ENCODE measurements at places on chromosomes 4 and X.

DNA sequence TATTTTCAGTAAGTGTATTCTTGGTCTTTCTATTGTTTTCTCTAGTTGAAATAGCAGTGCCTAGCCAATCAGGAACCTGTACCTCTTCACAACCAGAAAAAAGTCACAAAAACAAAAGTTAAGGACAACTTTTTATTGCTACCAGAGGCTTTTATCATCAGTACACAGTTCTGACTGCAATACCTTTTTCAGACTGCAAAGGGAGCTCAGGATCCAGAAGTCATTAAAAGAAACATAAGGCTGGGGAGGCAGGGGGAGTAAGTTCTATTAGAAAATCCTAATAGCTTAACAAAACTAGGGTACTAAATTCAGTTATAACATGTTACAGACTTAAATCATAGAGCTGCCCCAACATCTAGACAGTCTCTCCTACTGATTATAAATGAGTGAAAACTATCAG, 28.8 kb downstream of the CCNI start:
- DNase-seq = no peak

- no peak for DNase-seq
These were observed 62.8 kb downstream of the SMIM20 start for GRCh38 chr4:25976780-25977179.

DNA sequence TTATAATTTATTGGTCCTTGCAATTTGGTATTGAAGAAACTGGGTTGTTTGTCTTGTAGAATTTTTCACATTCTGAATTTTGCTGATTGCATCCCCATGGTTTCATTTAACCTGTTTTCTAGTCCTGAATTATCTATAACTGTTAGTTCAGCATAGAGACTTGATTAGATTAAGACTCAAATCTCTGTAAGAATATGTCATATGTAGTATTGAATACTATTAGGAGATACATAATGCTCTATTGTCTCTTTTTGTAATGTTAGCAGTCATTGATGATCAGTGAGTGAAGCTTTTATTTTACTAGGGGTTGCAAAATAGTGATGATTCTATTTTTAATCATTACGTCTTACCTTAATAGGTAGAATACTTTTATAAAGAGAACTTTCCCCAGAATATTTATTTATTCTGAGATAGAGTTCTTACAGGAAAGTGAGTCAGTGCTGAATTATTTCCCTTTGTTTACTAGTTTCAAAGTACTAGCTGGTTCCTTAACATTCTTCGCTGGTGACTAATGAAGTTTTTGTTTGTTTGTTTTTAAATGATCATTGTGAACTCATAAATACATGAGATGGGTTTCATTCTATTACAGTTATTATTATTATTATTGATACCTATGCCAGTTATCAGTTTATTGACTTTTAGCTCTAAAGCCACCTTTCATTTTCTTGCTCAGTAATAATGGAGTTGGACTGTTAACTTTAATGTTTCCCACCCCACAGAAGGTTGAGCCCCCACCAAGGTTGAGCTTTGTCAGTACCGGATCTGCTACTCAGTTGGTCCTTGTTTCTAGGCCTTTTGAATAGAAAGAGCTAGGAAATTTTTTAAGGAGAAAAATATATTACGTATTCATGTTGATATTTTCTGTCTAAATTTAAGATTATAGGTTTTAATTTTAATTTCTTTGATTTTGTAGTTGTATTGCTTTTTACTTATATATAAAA, 102.3 kb downstream of the LARP1B start:
- DNase-seq = no peak

DNA sequence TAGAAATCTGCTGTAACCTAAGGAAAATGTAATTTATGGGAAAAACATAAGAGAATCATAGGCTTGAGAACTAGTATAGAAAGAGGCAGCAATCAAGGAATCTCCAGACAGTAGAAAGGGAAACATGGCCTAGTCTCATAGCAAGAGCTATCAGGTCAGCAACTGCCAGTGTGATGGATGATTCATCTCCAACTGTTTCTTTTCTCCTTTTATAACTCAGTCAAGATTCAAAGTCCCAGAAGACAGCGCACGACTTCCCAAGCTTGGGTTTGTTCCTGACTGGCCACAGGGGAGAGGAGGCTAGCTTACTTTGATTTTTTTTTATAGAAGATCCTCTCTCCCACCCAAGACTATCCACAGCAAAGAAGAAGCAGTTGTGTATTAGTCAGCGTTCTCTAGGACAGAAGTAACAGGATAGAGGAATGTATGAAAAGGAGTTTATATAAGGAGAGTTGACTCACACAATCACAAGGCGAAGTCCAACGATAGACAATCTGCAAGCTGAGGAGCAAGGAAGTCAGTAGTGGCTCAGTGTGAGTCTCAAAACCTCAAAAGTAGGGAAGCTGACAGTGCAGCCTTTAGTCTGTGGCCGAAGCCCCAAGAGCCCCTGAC, 181.5 kb downstream of the GC start:
- no peak for DNase-seq

DNA sequence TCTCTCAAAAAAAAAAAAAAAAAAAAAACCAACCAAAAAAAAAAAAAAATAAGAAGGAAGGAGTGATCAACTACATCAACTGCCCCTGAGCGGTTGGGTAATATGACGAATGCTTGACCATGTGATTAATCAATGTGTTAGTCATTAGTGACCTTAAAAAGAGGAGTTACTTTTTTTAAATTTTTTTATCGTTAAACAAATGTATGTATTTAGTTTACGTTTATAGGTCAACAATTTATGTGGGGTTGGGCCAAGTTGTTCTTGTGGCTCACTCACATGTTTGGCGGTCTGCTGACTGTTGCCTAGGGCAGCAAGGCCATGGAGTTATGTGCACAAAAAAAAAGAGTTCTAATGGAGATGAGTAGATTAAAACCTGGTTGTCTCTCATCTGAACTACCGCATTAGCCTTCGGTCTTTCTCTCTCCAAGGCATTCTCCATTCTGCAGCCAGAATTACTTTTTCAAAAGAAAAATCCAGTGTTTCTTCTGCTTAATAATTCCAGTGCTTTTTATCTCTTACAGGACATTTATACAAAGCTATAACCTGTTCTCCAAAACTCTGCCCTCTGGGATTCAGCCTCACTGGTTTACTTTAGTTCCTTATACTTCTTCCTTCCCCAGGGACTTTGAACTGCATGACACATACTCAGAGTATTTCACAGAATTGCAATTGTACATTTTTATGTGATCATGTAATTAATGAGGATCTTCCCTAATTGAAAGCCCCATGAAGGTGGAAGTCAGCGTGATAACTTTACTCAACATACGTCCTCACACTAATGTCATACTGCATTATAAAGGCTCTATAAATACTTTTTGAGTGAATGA, 505.5 kb downstream of the ANKRD50 start:
- DNase-seq = no peak

DNA sequence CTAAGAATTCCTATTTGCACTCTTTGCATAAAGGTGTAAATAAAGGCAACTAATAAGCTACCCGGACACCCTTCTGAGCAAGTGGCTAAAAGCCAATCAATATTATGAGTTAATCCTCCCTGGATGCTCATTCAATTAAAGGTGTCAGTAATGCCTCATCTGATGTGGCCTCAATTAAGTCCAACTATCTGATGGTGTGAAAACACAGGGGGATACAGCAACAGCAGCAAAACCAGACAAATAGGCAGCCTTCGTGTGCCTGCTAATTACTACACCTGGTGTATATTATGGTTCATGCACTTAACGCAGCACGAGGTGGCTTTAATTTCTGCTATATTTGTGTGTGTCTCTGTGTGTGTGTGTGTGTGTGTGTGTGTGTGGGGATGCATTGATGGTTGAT, 244.4 kb downstream of the DCLK2 start:
- no peak for DNase-seq

GRCh38 chrX:135112096-135112729, 8.1 kb downstream of the ETDB start:
- peak; percentile 40 for DNase-seq

DNA sequence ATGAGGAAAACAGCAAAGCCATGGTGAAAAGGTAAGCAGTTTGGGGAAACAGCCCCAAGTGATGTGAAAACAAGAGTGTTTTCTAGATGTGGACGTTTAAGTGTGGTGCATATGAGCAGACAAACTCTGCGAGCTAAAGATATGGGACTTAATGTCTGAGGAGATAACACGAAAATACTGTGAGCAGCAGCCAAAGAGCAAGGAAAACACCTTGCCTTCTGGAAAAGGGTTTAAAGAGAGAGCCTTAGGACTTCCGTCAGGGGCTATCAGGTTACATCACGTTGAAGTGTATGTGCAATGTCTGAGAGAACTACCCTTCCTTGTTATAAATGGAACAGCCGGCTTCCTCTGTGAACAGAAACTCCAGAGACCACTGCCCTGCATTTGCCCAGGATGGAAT, 54.2 kb downstream of the LEF1 start:
- DNase-seq = peak; percentile 30

DNA sequence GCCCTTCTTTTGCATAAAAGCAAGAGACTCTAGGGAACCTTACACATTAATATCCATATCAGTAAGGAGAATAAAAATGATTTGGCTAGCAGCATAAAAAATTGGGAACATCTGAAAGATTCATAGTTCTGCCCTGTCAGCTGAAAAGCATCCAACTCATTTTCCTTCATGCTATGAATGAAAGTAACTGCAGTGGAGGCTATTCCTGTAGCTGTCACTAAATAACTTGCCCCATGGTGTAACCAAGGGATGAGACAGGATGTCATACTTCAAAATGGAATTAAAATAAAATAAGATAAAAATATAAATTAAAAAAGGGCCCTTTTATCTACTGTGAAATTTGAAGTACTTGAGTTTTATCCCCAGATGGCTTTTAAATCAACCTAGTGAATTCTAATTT, 878.8 kb downstream of the C4orf33 start:
- DNase-seq = no peak

- DNase-seq = no peak
These were observed 13.9 kb downstream of the LRAT start for GRCh38 chr4:154757713-154758112.

GRCh38 chr4:152462695-152463094, 73.2 kb downstream of the FBXW7 start:
- DNase-seq = no peak

- DNase-seq = no peak
These were observed 120.7 kb downstream of the NEXMIF start for GRCh38 chrX:74804574-74804973.

DNA sequence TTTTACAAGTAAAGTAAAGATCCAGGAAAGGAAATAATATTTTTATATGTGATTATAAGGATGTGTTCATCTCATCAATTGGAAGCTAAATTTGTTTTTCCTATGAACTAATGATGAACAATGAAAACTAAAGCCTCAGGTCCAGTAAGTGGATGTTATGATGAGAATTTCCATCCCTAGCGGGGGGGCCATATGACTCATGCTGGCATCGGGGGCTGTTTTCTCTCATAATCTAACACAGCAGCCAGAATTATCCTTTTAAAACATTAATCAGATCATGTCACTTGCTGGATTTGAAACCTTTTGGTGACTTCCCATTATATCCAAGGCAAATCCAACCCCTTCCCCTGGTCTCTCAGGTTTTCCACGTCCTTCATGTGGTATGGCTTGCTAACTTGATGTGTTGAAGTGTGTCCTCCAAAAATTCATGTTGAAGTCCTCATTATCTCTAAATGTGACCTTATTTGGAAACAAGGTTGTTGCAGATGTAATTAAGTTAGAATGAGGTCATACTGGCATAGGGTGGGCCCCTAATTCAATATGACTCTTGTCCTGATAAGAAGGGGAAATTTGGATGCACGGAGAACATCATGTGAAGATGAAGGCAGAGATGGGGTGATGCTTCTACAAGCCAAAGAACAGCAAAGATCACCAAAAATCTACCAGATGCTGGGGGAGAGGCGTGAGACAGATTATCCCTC, 96.8 kb downstream of the AKAP4 start:
- DNase-seq = no peak

- DNase-seq = no peak
These were observed 850.9 kb upstream of the SLIT2 start for GRCh38 chr4:19400820-19401219.

- DNase-seq = no peak
These were observed 238.5 kb upstream of the BOD1L1 start for GRCh38 chr4:13865871-13866669.

DNA sequence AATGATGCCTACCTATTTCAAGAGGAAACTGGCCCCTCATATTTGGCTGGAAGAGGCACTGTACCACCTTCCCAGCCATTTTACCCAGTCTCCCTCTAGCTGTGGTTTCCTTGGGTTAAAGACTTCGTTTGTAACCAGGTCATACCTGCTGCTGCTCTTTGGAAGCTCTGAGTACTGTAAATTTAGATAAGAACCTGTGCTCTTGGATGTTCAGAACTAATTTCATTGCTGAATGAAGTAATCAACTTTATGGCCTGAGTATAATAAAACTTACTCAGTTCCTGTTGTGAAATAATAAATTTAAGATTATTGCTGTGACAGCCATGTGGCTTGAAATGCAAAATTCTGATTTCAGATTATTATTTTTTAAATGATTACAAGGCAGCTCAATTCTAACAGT, 12.2 kb downstream of the MTTP start:
- DNase-seq = no peak

GRCh38 chrX:38108364-38108763, 102.0 kb downstream of the SYTL5 start:
- no peak for DNase-seq

- DNase-seq = no peak
These were observed 144.0 kb downstream of the HDX start for GRCh38 chrX:84358271-84358670.

GRCh38 chrX:150236327-150236726, 126.8 kb upstream of the MAMLD1 start:
- DNase-seq = no peak

- DNase-seq = no peak
These were observed 885.0 kb upstream of the EPHA5 start for GRCh38 chr4:66555301-66555700.

DNA sequence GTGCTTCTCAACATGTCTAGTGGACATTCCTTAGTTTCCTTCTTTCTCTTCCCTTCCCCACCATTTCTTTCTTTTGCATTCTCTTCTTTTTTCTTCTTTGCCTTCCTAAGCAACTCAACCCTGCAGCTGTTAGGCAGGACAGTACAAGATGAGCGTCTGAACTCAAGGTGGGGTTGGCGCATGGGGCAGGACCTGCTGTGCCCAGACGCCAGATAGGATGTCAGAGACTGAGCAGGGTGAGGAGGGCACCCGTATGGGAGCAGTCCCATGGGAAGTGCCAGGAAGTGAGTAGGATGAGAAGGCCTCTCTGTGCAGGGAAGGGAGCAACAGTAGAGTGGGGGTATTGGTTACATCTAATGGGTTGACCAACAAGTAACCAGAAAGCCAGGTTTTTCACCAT, 38.1 kb upstream of the ZNF827 start:
- DNase-seq = no peak

- DNase-seq = peak; percentile 7
These were observed 231.1 kb upstream of the ARHGAP24 start for GRCh38 chr4:85243857-85244256.
